ENCODE measurements at places on chromosomes 12 and 14.

DNA sequence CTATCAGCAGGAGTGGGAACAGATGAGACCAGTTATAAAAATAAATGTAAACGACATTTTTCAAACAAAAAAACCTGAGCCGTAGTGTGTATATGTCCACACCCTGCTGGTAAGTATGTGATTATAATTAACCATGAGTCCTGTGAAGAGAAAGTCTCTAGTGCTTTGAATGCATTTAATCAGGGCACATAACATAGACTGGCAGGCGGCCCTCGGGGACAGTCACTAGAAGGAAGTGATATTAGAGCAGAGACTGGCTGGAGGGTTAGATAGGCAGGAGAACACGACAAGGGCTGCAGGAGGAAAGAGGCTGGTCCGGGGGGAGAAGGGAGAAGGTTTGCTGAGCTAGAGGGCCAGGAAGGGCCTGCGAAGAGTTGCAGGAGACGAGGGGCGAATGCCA is 23.8 kb upstream of the ELK3 start:
- H3K4me1 ChIP-seq = peaks cover 63% of the 10 kb centered on the region
- peak overlapping the region; percentile 21 for H3K4me3 ChIP-seq
- H3K27ac ChIP-seq = peak overlapping the region; percentile 32
- DNase-seq = no peak

DNA sequence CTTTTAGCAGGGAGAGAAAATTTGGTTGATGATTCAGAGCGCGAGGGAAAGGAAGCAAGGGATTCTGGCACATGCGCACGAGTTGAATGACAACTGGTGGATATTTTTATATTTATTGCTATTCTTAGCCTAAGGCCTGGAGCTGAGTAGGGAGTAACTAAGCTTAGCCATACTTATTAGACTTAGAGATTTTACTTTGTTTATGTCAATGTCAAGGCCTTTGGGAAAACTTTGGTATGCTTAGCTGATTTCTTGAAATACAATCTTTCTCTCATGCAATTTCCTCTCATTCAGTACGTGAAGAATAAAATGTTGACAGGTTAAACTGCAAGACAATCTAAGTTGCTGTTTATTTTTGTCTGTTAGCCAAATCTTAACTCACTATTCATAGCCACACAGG is 101.1 kb downstream of the CRADD start:
- no peaks in the 10 kb centered on the region for H3K27me3 ChIP-seq
- H3K27ac ChIP-seq = no peak overlapping the region
- peaks cover 11% of the 10 kb centered on the region for H3K4me1 ChIP-seq
- no peak for DNase-seq
- no peak overlapping the region for H3K4me3 ChIP-seq

DNA sequence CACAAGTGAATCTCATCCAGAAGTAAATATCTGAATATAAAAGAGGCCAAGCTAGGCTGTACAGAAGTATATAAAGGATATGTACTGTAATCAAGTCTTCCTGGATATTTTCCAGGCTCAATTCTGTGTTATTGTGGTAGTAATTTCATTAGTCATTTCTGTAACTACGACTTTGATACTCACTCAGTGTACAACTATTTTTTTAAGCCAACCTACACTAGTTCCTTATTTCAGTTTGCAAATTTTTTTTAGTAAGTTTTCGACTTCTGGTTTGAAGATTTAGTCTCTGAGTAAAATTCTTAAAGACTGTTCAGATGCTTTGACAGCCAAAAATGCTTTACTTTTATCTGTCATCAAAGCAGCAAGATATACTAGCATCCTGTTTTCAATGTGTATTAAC is 130.8 kb downstream of the CAPZA3 start:
- no peak overlapping the region for H3K27ac ChIP-seq
- H3K27me3 ChIP-seq = no peaks in the 10 kb centered on the region
- H3K4me1 ChIP-seq = no peaks in the 10 kb centered on the region
- no peak overlapping the region for H3K4me3 ChIP-seq
- DNase-seq = no peak

DNA sequence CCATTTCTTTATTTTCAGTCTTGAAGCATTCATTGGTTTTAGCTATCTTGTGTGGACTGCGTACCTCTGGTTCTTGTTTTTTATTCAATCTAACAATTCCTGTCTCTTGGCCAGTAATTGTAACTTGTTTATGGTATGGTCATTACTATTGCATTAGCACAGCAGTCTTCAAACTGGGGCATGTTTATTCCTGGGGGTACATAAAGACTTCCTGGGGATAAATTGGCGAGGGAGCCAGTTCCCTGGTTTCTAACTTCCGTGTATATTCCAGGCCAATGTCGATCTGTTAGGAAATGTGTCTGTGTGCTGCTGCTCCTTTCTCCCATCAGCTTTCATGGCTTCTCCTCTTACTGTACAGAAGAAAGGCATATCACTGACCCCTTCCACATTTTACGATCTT is 13.7 kb upstream of the EVL start:
- no peak for DNase-seq
- peaks cover 5% of the 10 kb centered on the region for H3K27me3 ChIP-seq
- H3K4me3 ChIP-seq = no peak overlapping the region

DNA sequence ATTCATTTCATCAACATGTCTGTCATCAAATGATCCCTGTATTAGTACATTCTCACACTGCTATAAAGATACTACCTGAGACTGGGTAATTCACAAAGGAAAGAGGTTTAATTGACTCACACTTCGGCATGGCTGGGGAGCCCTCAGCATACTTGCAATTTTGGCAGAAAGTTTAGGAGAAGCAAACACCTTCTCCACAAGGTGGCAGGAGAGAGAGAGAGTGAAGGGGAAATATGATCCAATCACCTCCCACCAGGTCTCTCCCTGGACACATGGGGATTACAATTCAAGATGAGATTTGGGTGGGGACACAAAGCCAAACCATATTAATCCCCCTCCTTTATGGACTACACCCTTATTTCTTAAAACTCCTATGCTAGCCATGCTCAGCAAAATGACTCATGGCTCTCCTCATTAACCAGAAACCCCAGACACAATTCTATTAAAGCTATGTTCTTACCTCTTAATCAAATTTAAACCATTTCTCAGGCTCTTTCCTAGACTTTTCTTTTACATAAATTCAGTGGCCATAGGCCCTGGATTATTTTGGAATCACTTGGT is 932.3 kb downstream of the FLRT2 start:
- DNase-seq = peak; percentile 18
- H3K4me1 ChIP-seq = no peaks in the 10 kb centered on the region
- H3K27me3 ChIP-seq = peaks cover 1% of the 10 kb centered on the region
- H3K4me3 ChIP-seq = no peak overlapping the region
- H3K36me3 ChIP-seq = no peaks in the 10 kb centered on the region

GRCh38 chr12:23564451-23565152 is 384.9 kb downstream of the SOX5 start:
- no peak overlapping the region for H3K27ac ChIP-seq
- H3K4me3 ChIP-seq = no peak overlapping the region
- no peaks in the 10 kb centered on the region for H3K4me1 ChIP-seq
- H3K36me3 ChIP-seq = no peaks in the 10 kb centered on the region

DNA sequence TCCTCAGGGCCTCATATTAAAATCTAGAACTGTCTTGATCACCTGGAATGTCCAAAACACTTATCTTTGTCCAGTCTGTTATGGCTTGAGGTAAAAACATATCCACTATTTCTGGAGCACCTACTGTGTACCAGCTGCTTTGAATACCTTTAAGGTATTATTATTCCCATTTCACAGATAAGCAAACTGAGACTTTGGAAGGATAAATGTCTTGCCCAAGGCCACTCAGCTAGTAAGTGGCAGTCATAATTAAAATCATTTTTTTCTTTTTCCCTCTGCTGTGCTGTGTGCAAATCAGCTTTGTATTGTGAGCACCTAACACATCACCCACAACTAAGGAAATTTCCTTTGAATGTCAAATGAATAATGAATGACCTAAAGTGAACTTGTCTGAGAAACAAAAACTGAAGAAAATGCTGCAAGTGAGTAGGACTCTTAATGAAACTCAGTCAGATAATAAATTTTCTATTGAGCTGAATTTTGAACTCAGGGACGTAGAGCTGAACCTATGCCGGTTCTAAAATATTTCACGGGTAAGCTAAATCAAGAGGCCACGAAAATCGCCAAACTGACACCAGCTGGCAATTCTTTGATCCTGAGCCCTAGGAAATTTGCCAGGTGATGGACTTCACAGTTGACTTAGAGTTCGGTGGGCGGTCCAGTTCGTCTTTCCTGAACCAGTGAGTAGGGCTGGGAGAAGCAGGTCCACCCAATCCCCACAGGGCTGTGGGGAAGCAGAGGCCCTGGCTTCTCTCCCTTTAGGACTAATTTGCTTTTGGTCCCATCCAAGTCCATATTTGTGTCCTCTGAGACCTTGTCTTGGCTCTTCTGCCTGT is 159.7 kb upstream of the PWP1 start:
- no peak for DNase-seq
- H3K36me3 ChIP-seq = no peaks in the 10 kb centered on the region
- H3K4me1 ChIP-seq = no peaks in the 10 kb centered on the region
- H3K27ac ChIP-seq = no peak overlapping the region
- peaks cover 1% of the 10 kb centered on the region for H3K27me3 ChIP-seq

GRCh38 chr12:91316907-91317269 is 134.3 kb upstream of the DCN start:
- no peak for DNase-seq
- peaks cover 1% of the 10 kb centered on the region for H3K27me3 ChIP-seq
- no peaks in the 10 kb centered on the region for H3K4me1 ChIP-seq
- H3K4me3 ChIP-seq = no peak overlapping the region
- no peaks in the 10 kb centered on the region for H3K36me3 ChIP-seq

DNA sequence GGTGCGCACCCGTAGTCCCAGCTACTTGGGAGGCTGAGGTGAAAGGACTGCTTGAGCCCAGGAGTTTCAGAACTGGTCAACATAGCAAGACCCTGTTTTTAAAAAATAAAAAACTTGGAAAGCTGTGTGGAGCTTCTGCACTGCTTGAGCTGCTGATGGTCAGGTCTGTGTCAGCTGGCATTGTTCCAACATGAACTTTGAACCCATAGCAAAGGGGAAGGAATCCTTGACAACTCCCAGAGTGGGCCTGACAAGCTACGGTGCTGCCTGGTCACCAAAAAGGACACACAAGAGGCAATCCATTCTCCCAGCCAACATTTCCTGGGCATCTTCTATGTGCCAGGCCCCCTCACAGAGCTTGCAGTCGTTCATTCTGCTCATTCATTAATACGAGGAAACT is 16.4 kb upstream of the LTBP2 start:
- H3K36me3 ChIP-seq = peaks cover 5% of the 10 kb centered on the region
- peaks cover 4% of the 10 kb centered on the region for H3K4me1 ChIP-seq
- H3K27me3 ChIP-seq = peaks cover 5% of the 10 kb centered on the region
- H3K27ac ChIP-seq = no peak overlapping the region
- no peak for DNase-seq

DNA sequence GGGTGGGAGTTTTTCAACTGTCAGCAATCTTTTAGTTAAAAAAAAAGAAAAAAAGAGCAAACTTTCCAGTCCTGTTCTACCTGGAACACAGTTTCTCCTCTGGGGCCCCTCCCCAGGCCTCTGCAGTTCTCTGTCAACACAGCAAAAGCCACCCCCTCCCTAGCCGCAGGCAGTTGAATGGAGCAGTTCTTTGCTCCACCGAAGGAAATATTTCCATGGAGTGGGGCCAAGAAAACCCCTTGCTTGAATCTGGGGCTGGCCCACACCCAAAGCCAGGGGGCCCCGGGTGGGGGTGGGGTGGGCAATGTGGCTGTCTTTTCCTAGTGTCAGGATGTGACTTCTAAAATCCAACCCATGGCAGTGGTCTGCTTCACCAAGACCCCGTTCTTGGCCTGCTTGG is 5.0 kb upstream of the MEG3 start:
- H3K36me3 ChIP-seq = no peaks in the 10 kb centered on the region
- H3K4me1 ChIP-seq = peaks cover 17% of the 10 kb centered on the region
- DNase-seq = no peak
- H3K27me3 ChIP-seq = no peaks in the 10 kb centered on the region

- H3K36me3 ChIP-seq = peaks cover 8% of the 10 kb centered on the region
- no peak overlapping the region for H3K4me3 ChIP-seq
- peaks cover 9% of the 10 kb centered on the region for H3K27me3 ChIP-seq
- no peak overlapping the region for H3K27ac ChIP-seq
- no peaks in the 10 kb centered on the region for H3K4me1 ChIP-seq
These were observed 14.1 kb downstream of the AKT1 start for GRCh38 chr14:104781271-104782077.

All from endothelial cell (in vitro differentiated cells).